ENCODE measurements at places on chromosomes 2 and 18.

- DNase-seq = peak; percentile 71
Observed at GRCh38 chr2:133171393-133172004, 396.8 kb downstream of the NCKAP5 start.

DNA sequence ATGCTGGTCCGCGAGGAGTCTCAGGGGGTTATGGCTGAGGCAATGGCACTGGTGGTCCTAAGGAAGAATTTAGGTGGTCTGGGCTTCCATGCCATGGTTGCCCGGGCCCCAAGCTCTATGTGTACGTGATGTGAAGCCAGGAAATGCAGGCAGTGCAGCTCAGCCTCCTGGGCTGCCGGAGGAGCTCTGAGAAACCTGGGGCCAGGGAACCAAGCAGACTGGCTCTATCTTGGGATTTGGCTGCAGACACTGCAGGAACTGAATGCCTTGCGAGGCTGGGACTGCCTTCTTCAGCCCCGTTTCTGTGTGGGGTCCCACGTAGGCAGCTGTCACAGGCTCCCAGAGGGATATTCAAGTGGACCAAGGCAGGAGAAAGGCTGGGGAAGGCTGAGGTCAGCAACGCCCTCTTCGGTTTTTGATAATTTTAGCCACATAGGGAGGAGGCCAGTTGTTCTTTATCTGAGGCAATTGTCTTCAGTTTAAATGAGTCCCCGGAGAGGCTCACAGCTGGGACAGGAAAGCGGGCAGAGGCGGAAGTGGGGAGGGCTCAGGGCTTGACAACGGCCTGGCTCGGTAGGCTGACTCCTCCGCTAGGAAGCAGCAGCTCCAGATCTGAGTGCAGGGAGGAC lies 77.7 kb downstream of the RHOB start:
- peak; percentile 16 for DNase-seq

DNA sequence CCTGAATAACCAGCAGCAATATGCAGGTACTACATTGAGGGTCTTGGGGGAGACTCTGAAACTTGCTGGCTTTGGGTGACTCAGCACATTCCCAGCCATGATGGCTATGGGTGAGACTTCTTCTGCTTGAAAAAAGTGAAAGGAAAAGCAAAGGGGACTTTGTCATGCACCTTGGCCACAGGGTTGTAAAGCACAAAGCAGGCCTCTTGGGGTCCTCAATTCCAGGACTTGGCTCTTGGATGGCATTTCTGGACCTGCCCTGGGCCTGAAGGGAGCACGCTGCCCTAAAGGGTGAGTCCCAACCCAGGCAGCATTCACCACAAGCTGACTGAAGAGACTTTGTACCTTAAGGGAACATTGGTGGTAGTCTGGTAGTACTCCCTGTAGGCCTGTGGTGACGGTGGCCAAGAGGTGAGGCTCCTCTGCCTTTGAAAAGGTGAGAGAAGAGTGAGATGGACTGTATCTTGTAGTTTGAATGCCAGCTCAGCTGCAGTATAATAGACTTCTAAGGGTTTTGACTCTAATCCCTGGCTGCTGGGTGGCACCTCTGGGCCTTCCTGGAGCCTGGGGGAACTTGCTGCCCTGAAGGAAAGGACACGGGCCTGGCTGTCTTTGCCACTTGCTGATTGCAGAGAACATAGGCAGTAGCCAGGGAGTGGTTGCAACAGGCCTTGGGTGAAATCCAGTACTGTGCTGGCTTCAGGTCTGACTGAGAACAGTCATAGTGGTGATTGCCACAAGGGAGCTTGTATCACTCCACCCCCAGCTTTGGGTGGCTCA lies 36.5 kb upstream of the CYTIP start:
- DNase-seq = no peak

- DNase-seq = no peak
Observed at GRCh38 chr2:150051004-150051403, 436.5 kb downstream of the RND3 start.

- peak; percentile 3 for DNase-seq
Observed at GRCh38 chr2:39127973-39128372, 7.1 kb upstream of the SOS1 start.

GRCh38 chr2:117470311-117471095 lies 344.0 kb upstream of the DDX18 start:
- no peak for DNase-seq

- DNase-seq = no peak
Observed at GRCh38 chr18:79677221-79677620, 2.4 kb upstream of the CTDP1 start.

GRCh38 chr2:207655000-207655399 lies 29.8 kb upstream of the METTL21A start:
- DNase-seq = no peak

- no peak for DNase-seq
Observed at GRCh38 chr2:150109912-150110311, 377.6 kb downstream of the RND3 start.

Measured in fibroblast of skin of scalp (primary cell).